ENCODE measurements at places on chromosomes 16 and 17.

GRCh38 chr17:46929413-46929812 is 6.5 kb downstream of the GOSR2 start:
- DNase-seq = no peak

- peak; percentile 66 for DNase-seq
These were observed 18.4 kb downstream of the PDILT start for GRCh38 chr16:20385844-20386832.

DNA sequence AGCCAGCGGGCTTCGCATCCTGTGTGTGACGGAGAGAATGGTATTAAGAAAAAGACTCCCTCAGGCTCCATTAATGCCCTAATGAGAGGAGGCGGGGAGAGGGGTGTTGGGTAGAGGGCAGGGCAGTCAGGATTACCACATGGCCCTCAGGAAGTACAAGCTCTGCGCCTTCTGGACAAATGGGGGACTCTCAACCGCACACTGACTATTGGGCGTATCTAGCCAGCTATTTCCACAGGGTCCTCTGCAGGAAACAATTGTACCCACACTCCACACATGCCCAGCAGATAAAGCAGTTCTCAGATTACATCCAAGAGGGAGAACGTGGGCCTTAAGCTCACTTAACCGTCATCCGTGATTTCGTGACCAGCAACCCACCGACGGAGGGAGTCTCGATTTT is 14.7 kb downstream of the NXN start:
- no peak for DNase-seq

DNA sequence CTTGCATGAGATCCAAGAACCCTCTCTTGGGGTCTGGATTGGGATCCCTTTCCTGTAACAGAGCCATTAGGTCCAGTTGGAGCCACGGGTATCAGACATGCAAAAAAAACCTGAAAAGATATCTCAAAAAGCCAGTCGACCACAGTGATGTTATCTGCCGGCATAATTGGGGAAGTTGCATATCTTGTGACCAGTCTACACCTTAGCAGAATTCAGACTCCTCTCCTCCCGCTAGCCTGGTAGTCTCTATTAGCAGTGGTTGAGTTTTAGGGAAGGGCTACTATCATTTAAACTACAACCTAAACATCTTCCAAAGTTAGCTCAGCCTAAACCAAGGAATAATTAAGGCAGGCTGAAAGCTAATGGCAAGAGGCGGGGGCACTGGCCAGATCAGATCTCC is 16.2 kb upstream of the PSMD7 start:
- DNase-seq = no peak

DNA sequence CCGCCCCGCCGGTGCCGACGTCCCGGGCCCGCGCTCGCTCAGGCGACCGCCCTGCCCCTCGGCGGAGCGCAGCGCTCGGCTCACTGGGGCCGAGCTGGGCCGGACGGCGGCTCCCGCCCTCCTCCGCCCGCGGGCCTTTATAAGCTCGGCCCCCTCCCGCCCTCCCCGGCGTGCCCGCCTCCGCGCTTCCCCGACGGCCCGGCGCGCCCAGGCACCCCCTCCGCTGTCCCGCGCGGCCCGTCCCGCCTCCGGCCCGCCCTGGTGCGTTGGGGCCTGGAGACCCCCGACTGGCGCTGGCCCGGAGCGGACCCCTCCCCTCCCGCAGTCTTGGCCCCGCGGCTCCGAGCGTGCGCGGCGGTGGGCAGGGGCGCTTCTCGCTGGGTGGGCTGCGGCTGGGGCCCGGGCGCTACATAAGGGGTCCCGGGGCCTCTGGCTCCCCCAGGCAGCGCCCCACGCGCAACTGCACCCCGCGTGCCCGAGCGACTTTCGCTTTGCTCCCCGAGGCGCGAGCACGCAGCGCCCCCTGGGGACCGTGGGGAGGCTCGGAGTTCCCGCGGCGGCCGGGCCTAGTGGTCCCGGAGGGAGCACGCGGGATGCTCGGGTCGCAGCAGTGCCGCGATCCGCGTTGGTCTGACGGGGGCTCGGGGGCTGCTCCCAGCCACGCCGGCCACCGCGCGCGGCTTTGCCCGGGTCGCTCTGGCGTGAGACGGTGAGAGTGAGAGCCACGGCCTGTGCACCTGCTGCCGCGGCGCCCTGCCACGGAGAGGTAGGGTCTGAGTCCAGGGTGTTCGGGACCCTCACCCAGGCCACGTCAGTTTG is at the start of gene PIEZO1:
PIEZO1 (minus strand) TSS at position 115 of the 819 bp plus-strand sequence. CDS start 256 bp downstream, outside the sequence.
- peak; percentile 80 for DNase-seq

DNA sequence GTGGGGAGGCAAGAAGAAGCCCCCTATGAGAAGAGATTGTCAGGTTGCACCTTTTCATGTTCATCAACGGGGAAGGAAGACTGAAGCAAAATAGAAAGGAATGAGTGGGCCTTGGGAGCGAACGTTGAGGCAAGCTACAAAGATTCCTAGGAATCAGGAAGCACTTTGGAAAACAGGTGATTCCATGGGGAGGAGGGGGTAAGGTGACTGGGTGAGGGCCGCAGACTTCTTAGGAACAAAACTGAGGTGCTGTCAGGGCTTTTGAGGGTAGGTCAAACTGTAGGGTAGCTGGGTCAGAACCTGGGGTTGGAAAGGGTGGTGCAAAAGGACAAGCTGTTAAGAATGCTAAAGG is 528 bp downstream of the ITFG1 start:
- no peak for DNase-seq

DNA sequence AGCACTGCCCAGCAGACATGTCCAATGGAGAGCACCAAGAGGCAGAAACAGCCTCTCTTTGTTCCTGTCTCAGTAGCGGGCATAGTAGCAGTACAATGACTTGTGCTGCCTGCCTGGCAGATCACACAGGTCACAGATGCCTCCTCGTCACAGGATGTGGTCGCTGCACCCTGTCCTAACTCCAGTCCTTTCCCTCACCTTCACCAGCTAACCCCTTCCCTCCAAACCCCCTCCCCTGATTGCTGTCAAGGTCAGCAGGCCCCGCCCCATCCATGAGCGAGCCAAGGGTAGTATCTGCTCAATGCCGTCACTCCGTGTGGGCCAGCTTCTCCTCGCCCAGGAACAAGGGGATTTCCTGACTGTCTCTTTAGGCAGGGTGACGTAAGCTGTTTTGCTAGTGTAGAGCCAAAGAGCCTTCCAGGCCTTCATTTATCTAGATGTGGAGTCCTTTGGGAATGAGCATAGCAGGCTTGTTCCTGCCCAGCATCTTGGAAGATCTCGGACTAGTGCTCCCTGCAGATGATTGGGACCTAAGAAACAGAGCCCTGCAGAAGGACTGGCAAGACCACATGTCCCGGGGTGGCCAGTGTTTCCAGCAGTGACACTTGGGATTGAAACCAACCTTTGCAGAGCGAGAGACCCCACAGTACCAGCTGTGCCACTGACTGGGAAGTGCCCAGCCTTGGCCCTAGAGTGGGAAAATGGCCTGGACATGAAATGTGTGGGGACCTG is 75.9 kb upstream of the TNRC6C start:
- DNase-seq = peak; percentile 91

DNA sequence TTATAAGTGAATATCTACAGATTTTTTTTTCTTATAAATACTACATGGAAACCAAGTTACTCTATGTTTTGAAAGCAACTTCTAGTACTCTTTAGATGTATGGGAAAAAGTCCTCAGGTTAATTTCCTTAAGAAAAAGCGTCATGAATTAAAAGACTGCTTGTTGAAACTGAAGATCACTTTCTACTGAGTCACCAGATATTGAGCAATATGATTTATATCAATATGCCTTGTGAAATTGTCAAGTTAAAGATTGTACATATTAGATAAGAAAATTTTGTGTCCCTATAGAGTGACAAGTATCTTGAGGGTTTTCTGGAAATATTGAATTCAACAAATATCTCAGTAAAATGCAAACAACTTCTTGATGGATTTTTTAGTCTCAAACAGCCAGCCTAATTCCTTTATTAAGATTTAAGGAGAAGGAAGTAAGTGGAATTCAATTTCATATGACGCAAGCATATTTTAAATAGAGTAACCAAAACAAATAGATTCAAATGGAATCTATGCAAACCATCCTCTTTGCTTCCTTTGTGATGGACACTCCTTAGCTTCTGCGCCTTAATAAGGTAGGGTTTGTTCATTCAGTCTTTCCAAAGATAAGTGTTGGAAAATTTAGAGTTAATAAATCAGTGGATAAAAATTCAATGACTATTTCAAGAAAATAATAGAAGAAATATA is 16.6 kb downstream of the KRT12 start:
- no peak for DNase-seq

GRCh38 chr16:77117707-77118106 is 73.3 kb upstream of the MON1B start:
- DNase-seq = no peak

DNA sequence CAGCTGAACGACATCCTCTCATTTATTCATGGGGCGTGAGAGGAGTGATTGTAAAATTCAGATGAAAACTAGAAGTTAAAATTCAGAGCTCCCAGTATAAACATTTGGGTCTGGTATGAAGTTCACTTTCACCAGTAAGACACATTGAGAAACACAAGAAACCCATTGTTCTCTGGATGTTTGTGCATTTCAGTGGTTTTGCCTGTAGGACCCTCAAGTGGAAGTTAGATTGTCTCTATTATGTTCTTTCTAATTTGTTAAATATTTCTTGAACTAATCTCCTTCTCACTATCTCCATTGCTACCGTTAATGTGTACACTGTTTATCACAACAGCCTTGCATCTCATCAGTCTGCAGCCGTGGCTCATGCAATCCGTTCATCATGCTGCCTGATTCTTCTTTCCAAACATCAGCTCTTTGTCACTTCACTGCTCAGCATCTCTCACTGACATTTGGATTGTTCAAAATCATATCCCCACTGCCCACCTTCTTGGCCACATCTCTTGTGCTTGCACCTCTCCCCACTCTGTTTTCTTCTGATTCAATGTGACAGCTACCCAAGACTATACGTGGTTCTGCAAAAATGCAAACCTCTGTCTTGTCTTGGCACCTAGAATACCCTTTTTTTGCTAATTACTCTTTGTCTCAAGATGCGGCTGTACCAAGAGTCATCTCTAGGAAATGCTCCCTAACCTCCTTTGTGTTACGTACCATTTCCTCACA is 49.5 kb downstream of the HLF start:
- DNase-seq = peak; percentile 22

GRCh38 chr16:85518398-85519049 is 94.6 kb upstream of the GSE1 start:
- no peak for DNase-seq

DNA sequence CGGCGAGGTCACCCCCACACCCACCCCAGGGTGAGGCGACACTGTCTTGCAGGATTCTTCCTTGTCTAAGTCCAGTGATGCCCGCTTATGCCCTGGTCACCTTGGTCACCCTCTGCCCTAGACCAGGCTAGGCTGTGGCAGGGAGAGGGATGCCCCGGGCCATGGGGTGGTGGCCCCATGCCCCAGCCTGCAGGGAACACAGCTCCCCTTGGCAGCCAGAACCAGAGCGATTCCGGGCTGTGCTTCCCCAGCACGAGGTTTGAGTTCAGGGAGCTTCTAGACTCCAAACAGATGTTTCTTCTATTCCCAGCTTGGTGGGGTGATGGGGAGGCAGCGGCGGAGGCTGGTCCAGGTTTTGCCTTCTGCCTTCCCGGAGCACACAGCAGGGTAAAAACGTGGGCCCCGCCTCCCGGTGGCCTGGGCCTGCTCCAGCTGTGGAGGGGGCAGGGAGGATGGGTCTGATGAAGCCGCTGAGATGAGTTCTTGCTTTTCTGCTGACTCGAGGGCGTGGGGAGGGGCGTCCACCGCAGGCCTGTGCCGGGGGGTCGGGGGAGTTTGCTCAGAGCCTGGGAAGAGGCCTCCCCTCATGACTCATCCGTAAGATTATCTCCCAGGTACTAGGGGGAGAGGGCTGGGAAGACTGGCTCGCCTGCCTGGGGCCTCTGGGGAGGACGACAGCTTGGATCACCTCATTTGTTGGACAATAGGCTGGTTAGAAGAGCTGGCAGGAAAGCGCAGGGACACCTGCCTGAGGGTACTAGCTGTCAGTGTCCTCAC is 15.4 kb downstream of the SMTNL2 start:
- no peak for DNase-seq

DNA sequence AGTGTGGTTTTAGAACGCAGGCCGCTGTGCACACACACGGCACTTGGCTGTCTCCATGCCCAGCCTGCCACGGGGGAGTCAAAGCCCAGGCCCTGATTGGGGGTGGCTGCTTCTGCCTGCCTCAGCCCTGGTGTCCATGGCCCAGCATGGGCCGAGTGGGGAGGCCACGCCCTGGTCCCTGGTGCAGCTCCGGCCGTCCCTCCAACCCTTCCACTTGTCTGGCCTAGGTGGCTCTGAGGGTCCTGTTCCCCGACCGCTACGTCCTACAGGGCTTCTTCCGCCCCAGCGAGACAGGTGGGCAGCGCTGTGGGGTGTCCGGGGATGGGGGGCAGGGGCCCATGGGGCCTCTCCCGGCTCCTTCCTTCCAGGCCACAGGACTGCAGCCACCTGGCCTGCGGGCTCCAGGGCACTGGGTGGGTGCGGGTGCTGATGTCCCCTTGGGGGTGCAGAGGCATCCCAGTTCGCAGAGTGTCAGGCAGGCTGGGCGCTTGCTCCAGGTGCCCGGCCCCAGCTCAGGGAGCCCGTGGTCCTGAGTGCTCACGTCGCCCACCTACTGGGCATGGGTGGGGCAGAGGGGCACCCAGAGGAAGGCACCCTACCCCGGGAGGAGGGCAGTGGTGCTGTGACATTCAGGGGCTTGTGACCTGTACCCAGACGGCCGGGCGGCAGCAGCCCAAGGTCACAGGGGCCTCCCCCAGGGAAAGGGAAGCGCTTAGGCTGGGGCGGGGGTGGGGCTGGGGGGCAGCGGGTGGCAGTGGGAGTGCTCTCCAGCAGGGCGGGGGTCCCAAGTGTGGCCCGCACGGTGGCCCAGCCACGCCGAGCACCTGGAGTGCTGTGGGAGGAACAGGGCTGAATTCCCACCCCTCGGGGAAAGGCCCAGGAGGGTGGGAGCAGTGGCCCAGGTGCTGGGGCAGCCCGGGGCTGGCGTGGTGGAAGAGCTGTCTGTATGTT is 11.8 kb downstream of the CENPX start:
- DNase-seq = no peak

DNA sequence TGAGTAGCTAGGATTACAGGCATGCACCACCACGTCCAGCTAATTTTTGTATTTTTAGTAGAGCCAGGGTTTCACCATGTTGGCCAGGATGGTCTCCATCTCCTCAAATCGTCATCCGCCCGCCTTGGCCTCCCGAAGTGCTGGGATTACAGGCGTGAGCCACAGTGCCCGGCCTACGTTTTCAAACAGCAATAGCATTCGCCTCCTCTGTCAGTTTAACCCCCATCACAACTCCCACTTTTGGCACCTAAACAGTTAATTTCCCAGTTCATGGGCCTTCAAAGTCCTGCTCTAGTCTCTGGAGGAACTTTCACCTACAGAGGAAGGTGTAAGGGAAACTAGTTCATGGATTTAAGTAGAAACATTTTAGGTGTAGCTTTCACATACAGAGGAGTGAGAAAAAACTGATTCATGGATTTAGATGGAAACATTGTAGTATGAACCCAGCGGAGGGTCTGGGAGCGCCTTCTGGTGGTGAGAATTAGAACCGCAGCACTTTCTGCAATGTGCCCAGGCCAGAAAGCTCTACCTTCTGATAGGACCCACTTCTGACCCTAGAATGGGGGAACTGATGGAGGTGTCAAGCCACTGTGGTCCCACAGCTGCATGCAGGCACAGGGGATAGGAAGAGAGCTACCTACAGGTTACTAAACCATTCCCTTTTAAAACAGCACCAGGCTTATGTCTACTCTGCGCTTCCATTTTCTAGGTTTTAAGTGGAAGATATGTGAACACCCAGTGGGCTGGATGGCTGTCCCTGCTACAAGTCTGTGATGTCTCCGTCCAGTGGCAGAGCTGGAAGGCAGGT is 12.0 kb upstream of the MEOX1 start:
- peak; percentile 85 for DNase-seq

- DNase-seq = no peak
These were observed 36.1 kb upstream of the PHB1 start for GRCh38 chr17:49450735-49451134.

GRCh38 chr17:57554826-57555635 is 190.1 kb downstream of the CCDC182 start:
- DNase-seq = no peak

Measured in activated CD4-positive, alpha-beta memory T cell treated with anti-CD3 and anti-CD28 coated beads for 36 hours (primary cell).